Sciatic nerve (tissue), 2 donors: ENCODE measurements at places on chromosomes 11 and 22.

GRCh38 chr11:102912482-102912830 is 37.7 kb upstream of the MMP12 start:
- no peak for DNase-seq

DNA sequence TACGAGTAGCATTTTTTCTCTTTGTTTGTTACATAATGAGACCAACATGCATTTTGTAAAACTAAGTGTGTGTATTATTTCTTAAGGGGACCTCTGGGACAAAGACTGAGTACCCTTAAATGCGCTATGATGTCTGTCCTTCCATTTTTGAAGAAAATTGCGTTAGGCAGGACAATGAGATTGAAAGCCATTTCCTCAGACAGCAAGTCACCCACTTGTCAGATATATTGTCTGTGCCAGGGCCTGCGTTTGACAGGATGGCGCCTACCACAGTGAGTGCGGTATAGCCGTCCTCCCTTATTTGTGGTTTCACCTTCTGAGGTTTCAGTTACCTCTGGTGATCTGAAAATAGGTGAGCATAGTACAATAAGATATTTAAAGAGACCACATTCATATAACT is 2.2 kb downstream of the AP2A2 start:
- no peak for DNase-seq

- DNase-seq: no peak
These were observed 2.8 kb downstream of the PDXP start for GRCh38 chr22:37661160-37661924.

GRCh38 chr11:106495046-106495445 is 417.6 kb downstream of the AASDHPPT start:
- no peak for DNase-seq

DNA sequence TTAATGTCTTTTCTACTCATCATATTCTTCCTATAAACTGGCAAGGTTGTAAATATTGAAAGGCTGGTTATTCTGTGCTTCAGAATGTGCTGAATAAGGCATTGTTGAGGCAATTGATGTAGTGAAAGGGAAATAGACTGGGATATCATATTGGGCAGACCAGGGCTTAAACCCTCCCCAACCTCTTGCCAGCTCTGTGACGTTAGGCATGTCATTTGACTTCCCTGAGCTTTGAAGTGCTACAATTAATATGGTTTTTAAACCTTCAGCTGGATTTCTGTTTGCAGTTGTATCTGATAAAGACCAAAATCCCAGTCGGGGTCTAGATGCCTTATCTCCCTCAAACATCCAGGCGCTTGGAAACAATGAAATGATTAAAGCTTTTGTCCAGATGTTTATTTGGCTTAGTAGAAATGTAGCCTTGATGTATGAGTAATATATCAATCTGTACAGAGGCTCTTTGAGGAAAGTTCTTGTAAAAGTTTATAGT is 208.1 kb downstream of the DBX1 start:
- DNase-seq: no peak
